ENCODE measurements at places on chromosomes 4 and X.

GRCh38 chr4:169438057-169438480 is 167.3 kb upstream of the SH3RF1 start:
- DNase-seq: no peak

DNA sequence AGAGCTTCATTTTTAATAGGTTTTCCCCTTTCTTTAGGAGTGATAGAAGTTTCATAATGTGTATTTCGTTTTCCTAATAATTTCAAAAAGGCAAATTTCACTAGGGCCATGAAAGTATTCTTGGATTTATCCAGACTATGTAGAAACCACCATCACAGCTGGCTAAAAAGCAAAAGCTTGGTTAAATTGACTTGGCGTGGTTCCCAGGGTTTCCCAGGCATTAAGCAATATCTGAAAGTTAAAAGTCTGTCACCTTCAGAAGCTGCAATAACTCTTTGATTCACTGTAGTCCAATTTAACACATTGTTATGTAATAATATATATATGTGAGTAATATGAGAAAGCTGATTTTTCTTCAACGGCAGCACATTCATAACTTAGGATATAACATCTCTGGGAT is 38.3 kb downstream of the NDNF start:
- DNase-seq: no peak

DNA sequence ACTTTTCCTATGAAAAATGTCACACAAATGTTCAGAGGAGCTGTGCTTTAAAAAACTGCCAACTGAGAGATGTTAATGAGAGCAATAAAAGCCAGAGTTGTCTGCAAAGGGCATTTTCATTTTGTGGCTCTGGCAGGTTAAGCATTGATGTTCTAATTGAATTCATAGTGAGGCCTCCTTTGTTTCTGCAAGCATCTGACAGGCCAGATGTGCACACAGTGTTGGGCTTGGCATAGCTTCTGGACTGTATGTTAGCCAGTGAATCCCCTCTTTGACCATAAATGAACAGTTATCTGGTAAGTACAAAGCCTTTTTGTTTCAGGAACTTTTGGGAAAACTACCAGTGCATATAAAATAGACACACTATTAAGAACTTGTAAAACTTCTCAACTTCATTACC is 81.9 kb downstream of the JADE3 start:
- DNase-seq: no peak

DNA sequence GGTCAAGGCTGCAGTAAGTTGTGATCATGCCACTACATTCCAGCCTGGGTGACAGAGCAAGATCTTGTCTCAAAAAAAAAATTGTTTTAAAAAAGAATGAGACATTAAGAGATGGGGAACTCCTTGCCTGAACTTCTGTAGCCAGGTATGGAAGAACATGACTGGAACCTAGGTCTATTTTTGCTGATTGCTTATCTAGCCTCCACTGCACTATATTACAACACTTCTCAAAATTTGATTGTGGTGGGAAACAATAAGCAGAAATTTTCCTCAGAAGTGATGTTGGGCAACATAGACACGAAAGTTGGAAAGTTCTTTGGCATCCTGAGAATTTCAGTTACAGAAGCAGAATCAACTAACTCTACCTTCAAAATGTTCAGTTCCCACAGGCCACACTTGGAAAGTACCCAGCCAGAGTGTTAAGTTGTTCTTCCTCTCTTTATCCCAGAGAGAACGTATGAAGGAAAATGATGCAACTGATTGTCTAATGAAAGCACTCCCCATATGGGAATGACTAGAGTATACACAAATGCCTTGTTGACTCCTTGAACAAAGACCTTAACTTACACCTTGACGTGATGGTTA is 50.0 kb downstream of the LUZP4 start:
- no peak for DNase-seq

DNA sequence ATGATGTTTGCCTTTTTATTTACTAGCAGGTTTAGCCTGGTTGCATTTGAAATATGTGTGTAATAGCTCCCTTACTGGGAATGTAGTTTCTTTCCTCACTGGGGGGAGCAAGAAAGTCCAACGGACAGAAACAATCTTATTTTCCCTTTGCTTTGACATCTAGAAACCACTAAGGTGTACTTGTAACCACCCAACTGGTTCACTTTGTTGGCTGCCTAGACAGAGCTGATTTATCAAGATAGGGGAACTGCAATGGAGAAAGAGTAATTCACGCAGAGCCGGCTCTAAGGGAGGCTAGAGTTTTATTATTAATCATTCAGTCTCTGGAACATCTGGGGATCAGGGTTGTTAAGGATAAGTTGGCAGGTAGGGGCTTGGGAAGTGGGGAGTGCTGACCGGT is 30.3 kb downstream of the XG start:
- DNase-seq: no peak

GRCh38 chr4:36026348-36026880 is 217.9 kb downstream of the ARAP2 start:
- no peak for DNase-seq
